ENCODE measurements at places on chromosomes 12 and 14. TPM values are rescaled to one million over a fixed set of nuclear protein-coding genes. Genes with fewer than 3 reads are reported as not detected.

SRRM4 gene
- not detected for total RNA-seq

- no peak for DNase-seq
Measured at GRCh38 chr14:75191100-75191499, 14.7 kb upstream of the TMED10 start.

DNA sequence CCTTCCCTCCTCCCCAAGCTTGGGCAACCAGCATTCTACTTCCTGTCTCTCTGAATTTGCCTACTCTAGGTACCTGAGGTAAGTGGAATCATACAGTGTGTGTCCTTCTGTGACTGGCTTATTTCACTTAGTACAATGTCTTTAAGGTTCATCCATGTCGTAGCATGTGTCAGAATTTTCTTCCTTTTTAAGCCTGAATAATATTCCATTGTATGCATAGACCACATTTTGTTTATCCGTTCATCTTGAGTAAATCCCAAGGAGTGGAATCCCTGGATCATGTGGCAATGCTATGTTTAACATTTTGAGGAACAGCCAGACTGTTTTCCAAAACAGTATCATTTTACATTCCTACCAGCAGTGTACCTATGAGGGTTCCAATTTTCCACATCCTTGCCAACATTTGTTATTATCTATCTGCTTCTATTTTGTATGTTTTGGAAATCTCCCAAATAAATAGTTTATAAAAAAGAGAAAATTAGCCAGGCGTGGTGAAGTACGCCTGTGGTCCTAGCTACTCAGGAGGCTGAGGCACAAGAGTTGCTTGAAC is 12.4 kb downstream of the HSP90AA1 start:
- DNase-seq, result no peak

DNA sequence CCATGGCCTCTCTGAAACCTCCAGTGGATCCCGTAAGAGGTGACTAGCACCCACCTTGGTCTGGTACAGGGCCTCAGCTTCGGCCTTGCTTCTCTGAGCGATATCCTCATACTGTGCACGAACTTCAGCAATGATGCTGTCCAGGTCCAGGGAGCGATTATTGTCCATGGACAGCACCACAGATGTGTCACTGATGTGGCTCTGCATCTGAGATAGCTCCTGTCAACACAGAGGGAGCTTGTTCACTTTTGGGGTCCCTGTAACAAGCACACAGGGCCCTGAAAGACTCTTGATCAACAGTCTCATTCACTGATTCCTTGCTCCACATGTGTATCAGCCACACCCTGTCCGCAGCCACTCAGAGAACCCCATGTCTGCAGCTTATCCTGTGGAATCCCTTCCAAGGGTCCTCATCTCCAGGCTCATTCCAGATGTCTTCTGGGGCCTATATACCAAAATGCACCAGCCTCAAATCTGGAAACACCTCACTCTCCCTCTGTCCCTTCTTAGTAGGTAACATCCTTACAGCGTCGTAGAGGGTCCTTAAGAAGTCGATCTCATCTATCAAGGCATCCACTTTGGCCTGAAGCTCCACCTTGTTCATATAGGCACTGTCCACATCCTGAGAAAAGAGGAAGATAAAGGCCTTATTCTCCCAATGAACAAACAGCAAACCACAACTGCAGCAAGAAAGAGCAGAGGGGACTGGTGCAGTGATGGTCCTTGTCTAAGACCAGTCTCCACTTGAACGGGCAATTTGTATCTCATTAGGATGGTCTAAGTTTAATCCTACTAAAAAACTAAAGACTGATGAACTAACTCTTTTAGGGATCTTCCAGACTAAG is 3.5 kb downstream of the KRT3 start:
- DNase-seq, result no peak

- no peak for DNase-seq
Measured at GRCh38 chr12:131753005-131753404, 42.1 kb downstream of the SFSWAP start.

FERMT2 gene
- total RNA-seq, result 21.0 TPM

AQP6 gene
- total RNA-seq, result 0.86 TPM

EML5 gene
- 0.52 TPM for total RNA-seq

GSC gene
- total RNA-seq, result not detected

ANO2 gene
- not detected for total RNA-seq

DNA sequence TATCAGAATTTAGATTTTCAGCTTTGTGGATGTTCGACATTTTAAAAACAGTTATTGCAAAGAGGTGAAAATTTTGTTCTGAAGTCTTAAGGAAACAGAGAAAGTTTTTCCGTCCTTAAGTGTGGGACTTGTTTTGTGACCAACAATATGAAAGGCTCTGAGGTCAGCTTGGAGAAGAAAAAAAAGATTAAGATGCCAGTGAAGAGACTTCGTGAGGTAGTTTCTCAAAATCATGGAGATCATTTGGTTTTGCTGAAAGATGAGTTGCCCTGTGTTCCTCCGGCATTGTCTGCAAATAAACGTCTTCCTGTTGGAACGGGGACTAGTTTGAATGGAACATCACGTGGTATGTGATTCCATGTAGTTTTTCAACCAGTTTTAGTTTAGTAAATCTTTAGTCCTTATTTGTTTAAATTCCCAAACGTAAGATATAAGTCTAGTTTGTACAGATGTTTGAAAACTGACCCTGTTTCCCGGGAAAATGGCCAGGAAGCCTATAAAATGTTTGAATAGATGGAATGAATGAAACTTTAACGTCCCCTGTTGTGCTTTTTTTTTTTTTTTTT is 682 bp downstream of the KIAA0586 start:
- peak; percentile 4 for DNase-seq

ACOT6 gene
- total RNA-seq, result not detected

DNA sequence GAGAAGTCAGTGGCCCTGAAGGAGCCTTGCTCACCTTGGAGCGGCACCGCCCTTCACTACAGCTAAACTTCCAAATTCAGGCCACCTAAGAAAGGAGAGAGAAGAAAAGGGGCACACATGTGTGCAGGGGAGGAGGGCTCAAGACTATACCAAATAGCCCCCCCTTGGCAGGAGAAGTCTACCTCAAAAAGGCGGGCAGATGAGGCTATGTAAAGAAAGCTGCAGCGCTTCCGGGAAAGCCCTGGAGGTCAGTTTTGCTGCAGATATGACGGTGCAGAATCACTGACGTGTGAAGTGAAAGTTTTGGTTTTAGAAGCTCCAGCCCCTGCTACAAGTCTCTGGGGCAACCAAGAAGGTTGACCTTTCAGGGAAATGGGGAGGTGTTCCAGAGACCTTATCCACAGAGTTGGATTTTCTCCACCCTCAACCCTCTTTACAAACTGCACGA is 48.2 kb upstream of the PNMA1 start:
- DNase-seq, result no peak

GRCh38 chr12:109753959-109754358 is 40.3 kb downstream of the FAM222A start:
- DNase-seq, result no peak

- no peak for DNase-seq
Measured at GRCh38 chr12:115660211-115660805, 617.2 kb downstream of the MED13L start.

GRCh38 chr12:56593909-56594621 is 36.1 kb downstream of the BAZ2A start:
- DNase-seq, result peak; percentile 67

- DNase-seq, result no peak
Measured at GRCh38 chr12:45701296-45701695, 28.2 kb upstream of the ARID2 start.

GRCh38 chr12:59316938-59317337 is 278.9 kb upstream of the SLC16A7 start:
- DNase-seq, result no peak

- no peak for DNase-seq
Measured at GRCh38 chr12:85244561-85244960, 35.5 kb upstream of the ALX1 start.

GRCh38 chr12:90841336-90841735 is 113.6 kb downstream of the CCER1 start:
- no peak for DNase-seq

GRCh38 chr14:60166142-60166541 is 944 bp upstream of the DHRS7 start:
- DNase-seq, result no peak

DNA sequence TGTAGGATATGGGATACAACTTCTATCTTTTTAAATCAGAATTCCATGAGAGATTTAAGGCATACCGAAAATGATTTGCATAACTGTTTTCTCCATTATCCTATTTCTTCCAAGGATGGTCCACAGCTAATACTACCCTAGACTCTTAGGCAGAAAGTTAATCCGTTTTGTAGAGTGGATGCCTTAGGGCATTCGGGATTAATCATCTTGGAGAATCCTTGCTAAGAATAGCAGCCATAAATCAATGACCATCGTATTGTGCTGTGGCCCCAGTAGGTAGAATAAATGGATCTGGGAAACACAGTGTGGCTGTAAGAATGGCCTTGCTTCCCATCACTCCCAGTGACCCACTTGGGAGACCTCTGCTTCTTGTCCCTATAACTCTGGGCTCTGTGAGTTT is 99.6 kb downstream of the SSPN start:
- DNase-seq, result no peak

DNA sequence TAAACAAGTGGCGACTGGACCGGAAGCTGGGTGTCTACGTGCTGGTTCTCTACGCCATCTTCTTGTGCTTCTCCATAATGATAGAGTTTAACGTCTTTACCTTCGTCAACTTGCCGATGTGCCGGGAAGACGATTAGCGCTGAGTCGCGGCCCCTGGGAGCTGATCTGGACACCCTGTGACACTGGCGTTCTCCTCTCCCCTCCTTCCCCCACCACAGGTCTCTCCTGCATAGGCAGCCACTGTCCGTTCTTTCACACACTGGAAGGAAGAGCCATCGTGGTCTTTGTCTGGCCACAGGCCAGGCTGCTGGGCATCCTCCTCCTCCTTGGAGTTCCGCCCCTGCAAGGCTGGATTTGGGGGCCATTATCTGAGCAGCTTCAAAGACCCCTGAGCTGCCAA is 20.1 kb upstream of the RIN3 start:
- no peak for DNase-seq

COA8 gene
- total RNA-seq, result 29.1 TPM

PLCZ1 gene
- total RNA-seq, result not detected

DNA sequence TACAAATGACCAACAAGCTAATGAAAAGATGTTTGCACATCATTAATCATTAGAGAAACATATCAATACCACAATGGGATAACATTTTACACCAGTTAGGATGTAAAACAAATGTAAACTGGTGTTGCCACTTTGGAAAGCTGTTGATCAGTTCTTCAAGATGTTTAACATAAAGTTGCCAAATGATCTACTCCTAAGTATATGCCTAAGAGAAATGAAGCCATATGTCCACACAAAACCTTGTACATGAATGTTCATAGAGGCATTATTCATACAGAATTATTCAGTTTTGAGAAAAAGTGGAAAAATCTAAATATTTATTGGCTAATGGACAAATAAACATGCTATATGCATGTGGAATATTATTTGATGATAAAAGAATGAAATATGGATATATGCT is 136.9 kb upstream of the KITLG start:
- no peak for DNase-seq

DYRK4 gene
- total RNA-seq, result 24.6 TPM

- DNase-seq, result no peak
Measured at GRCh38 chr12:26238341-26239121, 43.2 kb downstream of the SSPN start.

DNA sequence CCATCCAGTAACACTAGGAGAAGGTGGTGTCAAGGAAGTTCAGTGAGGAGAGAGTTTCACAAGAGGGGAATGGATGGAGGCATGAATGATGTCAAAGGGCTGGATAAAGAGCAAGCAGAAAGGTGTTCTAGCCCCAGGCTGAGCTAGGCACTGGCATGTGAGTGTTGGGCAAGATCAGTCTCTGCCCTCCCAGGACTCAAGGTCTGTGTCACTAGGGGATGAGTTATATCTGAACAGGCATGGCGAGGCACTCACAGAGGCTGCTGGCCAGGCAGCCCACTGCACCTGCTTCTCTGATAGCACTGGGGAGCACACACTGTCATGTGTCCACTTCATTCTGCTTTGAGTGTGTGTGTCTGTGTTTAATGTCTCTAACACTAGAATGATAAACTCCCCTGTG is 903.8 kb downstream of the BCL11B start:
- no peak for DNase-seq

KCNJ8 gene
- total RNA-seq, result not detected

DNA sequence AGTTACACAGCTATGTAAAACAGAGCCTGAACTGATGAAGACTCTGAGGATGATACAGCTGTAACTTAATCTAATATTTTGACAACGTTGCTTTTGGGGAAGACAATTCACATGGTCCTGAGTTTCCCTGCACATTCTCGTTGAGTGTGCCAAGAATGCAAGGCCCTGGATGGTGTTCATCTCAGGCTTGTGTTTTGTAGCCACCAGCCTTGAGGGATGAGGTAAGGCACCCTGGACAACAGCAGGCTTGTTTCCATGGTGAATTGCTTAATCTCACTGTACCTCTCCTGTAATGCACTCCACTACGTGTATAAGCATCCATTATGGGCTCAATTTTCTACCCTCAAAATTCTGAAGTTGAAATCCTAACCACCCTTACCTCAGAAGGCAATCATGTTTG is 2.1 kb downstream of the CATSPERB start:
- no peak for DNase-seq

RAD9B gene
- total RNA-seq, result 1.9 TPM

OR6C4 gene
- total RNA-seq, result not detected

GRCh38 chr14:78075033-78075432 is 95.1 kb upstream of the NRXN3 start:
- DNase-seq, result no peak

ZNF605 gene
- 32.8 TPM for total RNA-seq

TPPP2 gene
- not detected for total RNA-seq

- DNase-seq, result no peak
Measured at GRCh38 chr12:4392223-4392742, 12.8 kb upstream of the FGF23 start.

DNA sequence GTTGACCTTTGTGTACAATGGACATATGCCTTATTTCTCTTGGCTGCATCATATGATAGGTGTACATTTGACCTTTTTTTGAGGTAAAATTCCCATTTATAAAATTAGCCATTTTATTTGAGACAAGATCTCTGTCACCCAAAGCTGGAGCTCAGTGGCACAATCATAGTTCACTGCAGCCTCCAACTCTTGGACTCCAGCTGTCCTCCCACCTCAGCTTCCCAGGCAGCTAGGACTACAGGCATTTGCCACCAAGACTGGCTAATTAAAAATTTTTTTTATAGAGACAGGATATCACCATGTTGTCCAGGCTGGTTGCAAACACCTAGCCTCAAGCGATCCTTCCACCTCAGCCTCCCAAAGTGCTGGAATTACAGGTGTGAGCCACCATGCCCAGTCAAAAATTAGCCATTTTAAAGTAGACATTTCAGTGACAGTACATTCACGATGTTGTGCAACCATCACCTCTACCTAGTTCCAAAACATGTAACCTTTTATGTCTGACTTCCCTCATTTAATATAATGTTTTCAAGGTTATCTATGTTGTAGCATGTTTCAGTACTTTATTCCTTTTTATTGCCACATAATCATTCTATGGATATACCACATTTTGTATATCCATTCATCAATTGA is 5.4 kb downstream of the G2E3 start:
- no peak for DNase-seq
